Kidney (tissue), 22 donors: ENCODE measurements at places on chromosomes 1 and 21. TPM values are rescaled to one million over a fixed set of nuclear protein-coding genes. Genes with fewer than 3 reads are reported as not detected.

DNA sequence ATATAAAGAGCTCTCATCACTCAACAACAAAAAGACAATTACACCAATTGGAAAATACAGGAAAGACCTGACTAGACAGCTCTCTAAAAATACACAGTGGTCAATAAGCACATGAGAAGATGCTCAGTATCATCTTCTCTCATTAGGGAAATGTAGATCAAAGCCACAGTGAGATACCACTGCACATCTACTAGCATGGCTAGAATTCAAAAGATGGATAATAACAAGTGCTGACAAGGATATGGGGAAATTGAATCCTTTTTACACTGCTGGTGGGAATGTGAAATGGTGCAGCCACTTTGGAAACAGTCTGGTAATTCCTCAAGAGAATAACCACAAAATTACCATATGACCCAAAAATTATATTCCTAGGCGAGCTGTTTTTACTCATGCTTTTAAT, 9.4 kb downstream of the ACOT7 start:
- H3K4me1 ChIP-seq: no peaks in the 10 kb centered on the region
- H3K27me3 ChIP-seq: no peaks in the 10 kb centered on the region
- no peaks in the 10 kb centered on the region for H3K36me3 ChIP-seq
- no peak overlapping the region for H3K27ac ChIP-seq
- no peak overlapping the region for H3K4me3 ChIP-seq
- DNase-seq: no peak

DNA sequence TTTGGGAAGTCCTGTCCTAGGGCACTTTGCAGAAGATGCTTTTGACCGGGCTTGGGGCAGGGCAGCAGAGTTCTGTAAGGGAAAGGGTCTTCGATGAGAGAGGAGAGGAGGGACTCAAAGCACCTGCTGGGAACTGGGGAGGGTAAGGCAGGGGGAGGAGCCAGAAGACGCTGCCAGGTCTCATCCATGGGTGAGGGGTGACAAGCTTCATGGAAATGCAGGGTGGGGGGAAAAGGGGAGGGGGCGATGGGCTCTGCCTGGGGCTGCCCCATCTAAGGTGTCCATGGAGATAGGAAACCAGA, 20.9 kb upstream of the C2CD2 start:
- no peak overlapping the region for H3K4me3 ChIP-seq
- H3K27ac ChIP-seq: no peak overlapping the region
- no peaks in the 10 kb centered on the region for H3K4me1 ChIP-seq

GRCh38 chr21:35314857-35315582, 265.9 kb upstream of the RUNX1 start:
- H3K27ac ChIP-seq: no peak overlapping the region
- no peaks in the 10 kb centered on the region for H3K4me1 ChIP-seq
- no peak overlapping the region for H3K4me3 ChIP-seq
- no peaks in the 10 kb centered on the region for H3K36me3 ChIP-seq
- DNase-seq: no peak

DNA sequence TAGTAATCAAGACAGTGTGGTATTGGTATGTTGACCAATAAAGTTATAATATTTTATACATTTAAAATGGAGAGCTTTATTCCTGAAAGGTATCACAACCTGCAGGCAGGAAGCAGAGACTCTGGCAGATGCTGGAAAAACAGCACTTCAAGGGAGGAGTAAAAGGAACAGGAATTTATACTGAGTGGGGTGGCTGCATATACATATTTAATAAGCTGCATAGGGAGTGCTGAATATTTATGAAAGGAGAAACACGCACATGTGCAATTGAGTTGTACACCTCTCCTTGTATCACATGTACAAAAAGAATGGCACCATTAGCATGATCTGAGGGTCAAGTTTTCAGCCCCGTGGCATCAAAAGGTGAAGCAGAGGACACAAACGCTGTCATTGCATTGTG, 104.9 kb upstream of the PAXBP1 start:
- no peaks in the 10 kb centered on the region for H3K27me3 ChIP-seq
- no peak for DNase-seq
- no peaks in the 10 kb centered on the region for H3K36me3 ChIP-seq
- no peak overlapping the region for H3K27ac ChIP-seq
- H3K4me3 ChIP-seq: no peak overlapping the region
- H3K4me1 ChIP-seq: no peaks in the 10 kb centered on the region

CAPN8 gene
- total RNA-seq: 56.1 TPM

DNA sequence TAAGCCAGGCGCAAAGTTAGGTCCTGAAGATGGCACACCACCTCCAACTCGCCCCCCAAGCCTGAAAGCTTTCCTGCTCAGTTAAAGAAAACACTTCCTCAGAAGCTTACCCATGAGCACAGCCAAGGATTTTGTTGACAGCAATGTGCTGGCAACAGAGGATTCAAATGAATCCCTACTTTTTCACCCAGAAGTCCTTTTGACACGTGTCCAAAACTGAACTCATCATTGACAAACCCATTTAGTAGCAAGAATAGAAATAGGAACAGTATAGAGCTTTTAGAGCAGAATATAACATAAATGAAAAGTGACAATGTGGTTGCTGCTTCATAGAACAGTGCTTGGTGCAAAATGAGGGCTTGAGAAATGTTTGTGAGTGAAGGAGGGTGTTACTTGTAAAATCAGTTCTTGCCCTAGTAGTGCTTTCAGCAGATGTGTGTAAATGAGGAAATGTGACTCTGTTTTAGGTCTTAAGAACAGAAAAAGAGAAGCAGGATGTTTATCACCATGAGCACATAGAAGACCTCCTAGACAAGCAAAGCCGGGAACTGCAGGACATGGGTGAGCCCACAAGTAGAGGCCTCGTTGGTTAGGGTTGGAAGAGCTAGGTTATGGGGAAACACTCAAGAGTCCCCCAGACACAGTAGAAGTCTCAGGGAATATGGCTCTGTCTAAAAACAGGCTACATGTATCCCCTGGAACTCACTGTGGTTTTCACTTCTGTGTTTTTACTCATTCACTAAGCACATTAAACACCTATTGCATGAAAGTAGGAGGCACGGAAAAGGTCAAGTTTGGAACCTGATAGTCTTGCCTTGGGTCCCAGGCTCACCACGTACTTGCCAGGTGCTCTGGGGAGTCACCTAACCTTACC, 48.6 kb upstream of the TMEM125 start:
- no peaks in the 10 kb centered on the region for H3K27me3 ChIP-seq
- no peaks in the 10 kb centered on the region for H3K4me1 ChIP-seq
- no peak overlapping the region for H3K4me3 ChIP-seq
- no peaks in the 10 kb centered on the region for H3K36me3 ChIP-seq
- no peak overlapping the region for H3K27ac ChIP-seq

DNA sequence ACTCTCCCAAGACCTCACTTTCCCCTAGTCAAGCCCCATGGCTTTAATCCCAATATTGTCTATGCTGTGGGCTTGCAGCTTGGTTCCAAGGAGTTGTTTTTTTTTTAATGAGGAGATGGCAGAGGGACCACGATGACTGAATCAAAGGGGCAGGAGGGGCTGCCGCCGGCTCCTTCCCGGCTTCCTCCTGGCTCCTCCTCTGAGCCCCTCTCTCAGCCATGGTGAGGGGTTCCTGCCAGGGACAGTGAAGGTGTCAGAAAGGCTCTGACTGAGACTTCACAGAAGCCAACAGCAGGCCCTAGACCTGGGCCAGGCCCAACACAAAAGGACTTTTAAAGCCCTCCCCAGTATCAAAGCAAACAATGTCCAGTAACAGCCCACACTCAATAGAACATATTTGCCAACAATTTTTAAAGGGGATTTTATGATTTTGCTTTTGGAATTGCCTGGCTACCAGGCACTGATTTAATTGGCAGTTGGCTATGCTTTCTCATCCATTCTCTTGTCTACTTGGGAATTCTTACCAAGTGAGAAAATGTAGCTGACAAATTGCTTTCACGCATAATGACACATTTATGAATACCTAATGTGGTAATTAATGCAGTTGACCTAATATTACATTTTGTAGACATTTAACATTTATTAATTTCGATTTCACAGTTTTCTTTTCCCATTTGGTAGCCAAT, 54.2 kb downstream of the FBXO2 start:
- no peak overlapping the region for H3K27ac ChIP-seq
- no peak overlapping the region for H3K4me3 ChIP-seq
- no peaks in the 10 kb centered on the region for H3K36me3 ChIP-seq
- H3K27me3 ChIP-seq: no peaks in the 10 kb centered on the region
- H3K4me1 ChIP-seq: no peaks in the 10 kb centered on the region
- no peak for DNase-seq

B3GALT2 gene
- 0.25 TPM for total RNA-seq

GRCh38 chr1:28078262-28078661, 10.1 kb downstream of the EYA3 start:
- H3K4me3 ChIP-seq: no peak overlapping the region
- H3K36me3 ChIP-seq: no peaks in the 10 kb centered on the region
- H3K4me1 ChIP-seq: peaks cover 29% of the 10 kb centered on the region
- H3K27ac ChIP-seq: no peak overlapping the region

GRCh38 chr1:199172171-199173124, 533.6 kb downstream of the PTPRC start:
- no peaks in the 10 kb centered on the region for H3K4me1 ChIP-seq
- H3K27me3 ChIP-seq: no peaks in the 10 kb centered on the region
- DNase-seq: no peak

GRCh38 chr1:151723726-151724370, 2.5 kb downstream of the RIIAD1 start:
- H3K4me3 ChIP-seq: no peak overlapping the region
- no peaks in the 10 kb centered on the region for H3K36me3 ChIP-seq
- H3K27me3 ChIP-seq: peaks cover 9% of the 10 kb centered on the region
